ENCODE measurements at places on chromosomes 2 and 18.

- no peak for DNase-seq
Measured at GRCh38 chr18:44836263-44836662, 155.6 kb downstream of the SETBP1 start.

- no peak for DNase-seq
Measured at GRCh38 chr18:60895181-60895580, 438.0 kb upstream of the CDH20 start.

- no peak for DNase-seq
Measured at GRCh38 chr18:58284699-58285448, 240.8 kb downstream of the NEDD4L start.

- no peak for DNase-seq
Measured at GRCh38 chr2:3280683-3281520, 96.7 kb downstream of the EIPR1 start.

DNA sequence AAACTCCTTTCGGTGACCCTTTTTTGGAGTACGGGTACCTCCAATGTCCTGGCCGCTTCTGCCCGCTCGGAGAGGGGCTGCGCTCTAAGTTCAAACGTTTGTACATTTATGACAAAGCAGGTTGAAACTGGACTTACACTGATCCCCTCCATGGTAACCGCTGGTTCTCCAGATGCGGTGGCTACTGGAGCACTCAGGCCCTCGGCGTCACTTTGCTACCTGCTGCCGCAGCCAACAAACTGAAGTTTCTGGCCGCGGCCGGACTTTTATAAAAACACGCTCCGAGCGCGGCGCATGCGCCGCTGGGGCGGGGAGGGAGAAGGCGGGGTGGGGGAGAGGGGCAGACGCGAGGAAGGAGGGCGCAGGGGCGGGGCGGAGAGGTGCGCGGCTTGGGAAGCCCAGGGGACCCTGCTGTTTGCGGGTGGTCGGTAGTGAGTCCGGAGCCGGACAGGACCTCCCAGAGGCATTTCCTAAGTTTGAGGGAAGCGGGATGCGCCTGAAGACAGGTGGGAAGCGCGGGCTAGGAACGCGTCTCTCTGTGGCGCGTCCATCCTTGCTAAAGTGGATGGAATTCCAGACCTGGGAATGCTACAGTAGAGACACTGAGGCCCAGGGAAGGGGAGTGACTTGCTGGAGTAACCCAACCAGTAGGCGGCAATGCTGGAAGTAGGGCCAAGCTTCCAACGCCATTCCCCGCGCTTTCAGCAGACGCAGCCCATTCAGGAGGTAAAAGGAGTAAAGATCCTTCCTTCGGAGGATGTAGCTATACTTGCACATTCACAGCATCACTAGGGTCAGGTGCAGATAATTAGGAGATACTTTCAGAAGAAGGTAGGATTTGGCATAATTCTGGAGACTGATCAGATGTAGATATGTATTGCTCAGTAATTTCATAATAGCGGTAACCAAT, at the start of gene CXCR4:
Gene CXCR4 (minus strand): TSS at position 241 of the 910 bp plus-strand sequence. CDS start 89 bp downstream, at position 152.
- DNase-seq, result peak; percentile 42

- no peak for DNase-seq
Measured at GRCh38 chr2:177029501-177029900, 183.1 kb upstream of the HNRNPA3 start.

DNA sequence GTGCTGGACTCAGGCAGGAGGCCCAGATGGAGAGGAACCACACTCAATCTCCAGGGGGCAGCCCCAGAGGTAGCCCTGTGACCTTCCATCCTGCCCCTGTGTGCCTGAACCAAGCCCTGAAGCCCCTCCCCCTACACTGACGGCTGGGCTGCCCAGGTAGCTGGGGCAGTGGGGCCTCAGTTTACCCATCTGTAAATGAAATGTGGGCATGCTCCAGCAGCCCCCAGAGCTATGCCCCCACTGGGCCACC, 15.8 kb downstream of the CROCC2 start:
- no peak for DNase-seq

GRCh38 chr2:188746727-188747126, 227.4 kb upstream of the COL3A1 start:
- DNase-seq, result no peak

GRCh38 chr2:64946769-64947247, 42.4 kb upstream of the SLC1A4 start:
- DNase-seq, result no peak

GRCh38 chr2:28094739-28095138, 204.2 kb downstream of the BABAM2 start:
- no peak for DNase-seq

DNA sequence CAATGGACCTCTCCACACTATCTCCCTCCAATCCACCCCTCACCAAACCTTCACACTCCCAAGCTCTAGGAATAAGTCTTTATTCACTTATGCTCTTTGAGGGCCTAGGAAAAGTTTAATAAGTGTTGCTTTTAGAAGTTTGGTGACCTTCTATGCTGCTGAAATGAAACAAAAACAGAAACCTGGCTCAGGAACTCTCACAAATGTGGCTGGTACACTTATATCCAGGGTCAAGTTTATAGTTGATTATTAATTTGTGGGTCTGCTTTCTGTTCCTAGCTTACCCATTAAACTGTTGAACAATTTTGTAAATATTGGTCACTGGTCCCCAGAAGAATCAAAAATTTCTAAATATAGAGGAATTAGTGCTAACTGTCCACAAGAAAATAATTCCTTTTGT, 14.2 kb upstream of the ANKRD44 start:
- DNase-seq, result no peak

DNA sequence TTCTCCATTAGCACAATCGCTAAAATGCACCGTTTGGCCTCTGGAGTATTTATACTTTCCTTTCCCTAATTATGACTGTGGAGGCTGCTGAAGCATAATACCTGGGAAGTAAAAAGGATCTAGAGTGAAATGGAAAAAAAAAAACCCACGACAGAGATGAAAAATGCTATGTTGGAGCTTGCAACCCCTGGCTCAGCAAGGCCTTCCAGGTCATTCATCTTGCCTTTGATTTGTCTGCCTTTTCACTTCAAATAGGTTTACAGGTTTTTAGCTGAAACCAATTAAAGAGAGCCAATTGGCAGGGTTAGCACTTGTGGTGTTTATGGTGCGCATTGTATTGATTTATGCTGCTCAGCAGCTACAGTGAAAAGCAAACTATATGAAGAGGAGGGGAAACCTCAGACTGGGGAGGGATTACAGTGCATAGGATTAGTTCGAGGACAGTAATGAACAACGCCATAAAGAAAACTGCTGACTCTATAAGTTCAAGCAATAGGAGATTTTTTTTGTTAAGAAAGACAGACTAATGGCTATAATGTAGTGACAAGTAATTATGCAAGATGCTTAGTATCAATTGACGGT, 347.9 kb downstream of the MEIS1 start:
- DNase-seq, result no peak

- no peak for DNase-seq
Measured at GRCh38 chr2:11169333-11169732, 14.1 kb downstream of the SLC66A3 start.

DNA sequence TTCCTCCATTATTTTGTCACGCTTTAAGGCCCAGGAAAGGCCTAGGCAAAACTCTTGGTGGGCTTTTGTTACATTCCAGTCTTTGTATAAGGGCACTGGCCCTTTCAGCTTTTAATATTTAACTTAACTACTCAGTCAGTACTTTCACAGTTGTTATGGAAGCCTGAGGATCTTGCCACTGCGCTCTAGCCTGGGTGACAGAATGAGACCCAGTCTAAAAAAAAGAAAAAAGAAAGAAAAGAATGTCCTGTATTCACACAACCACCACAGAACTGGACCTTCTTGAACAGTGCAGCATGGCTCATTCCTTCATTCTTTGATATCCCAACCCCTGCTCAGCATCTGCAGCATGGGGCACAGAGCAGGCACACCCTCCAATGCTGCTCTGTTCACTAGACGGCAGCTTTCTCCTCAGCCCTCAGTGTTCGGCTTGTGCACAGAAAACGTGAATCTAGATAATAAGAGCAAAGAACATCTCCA, 93.4 kb upstream of the MSH2 start:
- DNase-seq, result no peak

- DNase-seq, result no peak
Measured at GRCh38 chr18:77062518-77063003, 70.0 kb downstream of the MBP start.

GRCh38 chr18:10388373-10388772, 66.1 kb upstream of the APCDD1 start:
- DNase-seq, result no peak

- DNase-seq, result no peak
Measured at GRCh38 chr2:47654790-47655562, 128.0 kb upstream of the MSH6 start.

GRCh38 chr2:169439900-169440299, 39.4 kb upstream of the BBS5 start:
- no peak for DNase-seq

- DNase-seq, result no peak
Measured at GRCh38 chr2:45218297-45218696, 209.0 kb upstream of the SIX2 start.

DNA sequence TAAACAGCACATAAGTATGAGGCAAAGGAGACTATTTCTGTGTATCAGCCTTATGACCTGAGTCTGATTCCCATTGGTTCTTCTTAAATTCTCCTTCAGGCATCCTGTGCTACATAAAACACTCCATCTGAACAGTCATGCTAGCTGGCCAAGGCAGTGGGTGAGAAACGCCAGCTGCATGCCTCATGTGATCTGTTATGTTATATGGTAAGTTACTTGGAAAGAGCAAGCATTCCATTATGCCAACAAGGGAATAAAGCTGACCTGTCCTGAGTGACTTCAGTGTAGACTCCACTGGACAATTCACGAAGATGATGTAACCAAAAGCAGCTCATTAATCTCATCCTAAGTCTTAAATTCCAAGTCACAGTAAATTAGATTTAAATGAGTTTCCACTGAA, 216.5 kb upstream of the FN1 start:
- DNase-seq, result no peak

- no peak for DNase-seq
Measured at GRCh38 chr2:188678882-188679281, 295.3 kb upstream of the COL3A1 start.

GRCh38 chr2:136932700-136933099, 167.4 kb downstream of the THSD7B start:
- peak; percentile 3 for DNase-seq

DNA sequence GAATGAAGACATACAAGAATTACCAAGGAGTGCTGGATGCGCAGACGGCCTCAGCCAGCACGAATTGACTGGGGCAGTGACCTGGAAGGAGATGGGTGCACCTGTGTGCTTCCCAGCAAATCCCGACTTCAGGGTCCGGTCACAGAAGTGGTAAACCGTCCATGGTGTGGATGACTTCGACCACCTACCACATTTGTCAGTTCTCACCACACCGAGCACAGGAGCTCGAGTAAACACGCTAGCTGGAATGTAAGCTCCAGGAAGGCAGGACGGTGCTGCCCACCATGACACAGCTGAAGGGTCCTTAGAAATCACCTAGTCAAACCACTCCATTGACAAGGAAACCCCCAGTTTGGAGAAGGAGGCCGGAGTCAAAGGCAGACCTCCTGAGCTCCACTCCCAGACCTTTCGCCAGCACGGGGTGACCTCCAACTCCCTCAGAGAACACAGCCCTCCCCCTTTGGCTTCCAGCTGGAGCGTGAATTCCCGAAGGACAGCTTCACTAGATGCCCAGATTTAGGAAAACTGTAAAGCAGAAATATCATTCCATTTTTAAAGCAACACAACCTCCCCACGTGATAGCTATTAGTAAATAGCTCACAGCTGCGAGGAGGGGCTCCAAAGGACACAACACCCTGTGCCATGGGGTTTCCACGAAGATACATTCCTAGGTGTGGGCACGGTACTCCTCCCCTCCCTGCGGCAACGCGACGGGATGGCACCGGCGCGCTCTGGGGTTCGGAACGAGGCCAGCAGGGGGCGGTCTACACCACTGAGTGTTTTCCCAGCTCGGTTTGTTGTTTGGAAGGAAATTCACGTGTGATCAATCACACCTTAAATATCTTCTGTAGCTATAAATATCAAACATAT, 34.1 kb upstream of the GNAL start:
- peak; percentile 13 for DNase-seq

GRCh38 chr2:180876506-180876905, 103.9 kb upstream of the UBE2E3 start:
- DNase-seq, result no peak

DNA sequence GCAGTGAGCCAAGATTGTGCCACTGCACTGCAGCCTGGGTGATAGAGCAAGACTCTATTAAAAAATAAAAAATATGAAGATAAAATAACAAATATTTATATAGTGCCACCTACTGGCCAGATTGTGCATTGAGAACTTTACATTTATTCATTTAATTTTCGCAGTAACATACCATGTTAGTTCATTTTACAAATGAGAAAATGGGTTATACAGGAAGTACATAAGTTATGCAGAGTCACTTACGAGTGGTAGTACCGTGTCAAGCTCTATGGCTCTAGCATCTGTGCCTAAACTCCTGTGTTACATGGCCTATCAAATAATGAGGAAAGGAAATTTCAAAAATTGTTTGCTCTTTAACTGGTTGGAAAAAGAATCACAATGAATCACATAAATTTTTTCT, 27.9 kb downstream of the RIF1 start:
- no peak for DNase-seq

DNA sequence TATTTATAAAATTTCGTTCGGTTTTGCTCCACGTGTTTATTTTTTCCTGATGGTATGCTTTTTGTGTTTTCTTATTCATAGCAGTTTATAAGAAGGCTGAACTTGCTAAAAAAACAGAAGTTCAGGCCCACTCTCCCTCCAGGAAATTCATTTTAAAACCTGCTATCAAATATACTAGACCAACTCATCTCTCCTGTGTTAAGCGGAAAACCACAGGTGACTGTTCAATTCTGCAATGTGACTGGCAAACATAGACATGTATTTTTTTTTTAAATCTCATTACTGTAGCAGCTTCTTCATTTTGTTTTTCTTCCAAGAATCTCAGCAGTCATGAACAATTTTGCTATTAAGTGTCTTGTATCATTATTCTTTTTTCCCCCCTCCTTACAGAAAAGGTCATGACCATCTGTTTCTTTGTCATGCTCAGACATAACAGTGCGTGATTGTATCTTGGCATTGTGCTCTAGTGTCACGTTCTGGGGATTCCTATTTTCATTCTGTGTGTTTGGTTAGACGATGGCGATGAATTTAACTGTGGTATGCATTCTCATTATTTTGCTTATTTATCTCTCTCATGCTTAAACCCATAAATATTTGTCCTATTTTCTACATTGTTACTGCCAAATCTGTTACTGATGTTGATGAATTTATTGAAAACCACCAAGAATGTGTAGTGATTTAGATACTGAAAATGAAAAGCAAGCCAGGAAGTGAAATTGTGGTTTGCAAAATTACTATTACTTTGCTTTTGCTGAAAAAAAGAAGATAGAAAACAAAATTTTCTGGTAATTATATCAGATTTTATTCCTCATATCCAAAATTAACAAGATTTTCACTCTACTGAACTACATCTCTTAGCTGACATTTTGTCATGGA, 74.6 kb upstream of the UNC80 start:
- DNase-seq, result no peak

- no peak for DNase-seq
Measured at GRCh38 chr2:170819680-170820664, 3.3 kb downstream of the GAD1 start.

GRCh38 chr2:39141334-39142271, 20.8 kb upstream of the SOS1 start:
- DNase-seq, result no peak

- DNase-seq, result no peak
Measured at GRCh38 chr2:234412726-234413125, 84.2 kb downstream of the ARL4C start.

Measured in SHP77 (cell line).